ENCODE measurements at places on chromosomes 11 and 22.

DNA sequence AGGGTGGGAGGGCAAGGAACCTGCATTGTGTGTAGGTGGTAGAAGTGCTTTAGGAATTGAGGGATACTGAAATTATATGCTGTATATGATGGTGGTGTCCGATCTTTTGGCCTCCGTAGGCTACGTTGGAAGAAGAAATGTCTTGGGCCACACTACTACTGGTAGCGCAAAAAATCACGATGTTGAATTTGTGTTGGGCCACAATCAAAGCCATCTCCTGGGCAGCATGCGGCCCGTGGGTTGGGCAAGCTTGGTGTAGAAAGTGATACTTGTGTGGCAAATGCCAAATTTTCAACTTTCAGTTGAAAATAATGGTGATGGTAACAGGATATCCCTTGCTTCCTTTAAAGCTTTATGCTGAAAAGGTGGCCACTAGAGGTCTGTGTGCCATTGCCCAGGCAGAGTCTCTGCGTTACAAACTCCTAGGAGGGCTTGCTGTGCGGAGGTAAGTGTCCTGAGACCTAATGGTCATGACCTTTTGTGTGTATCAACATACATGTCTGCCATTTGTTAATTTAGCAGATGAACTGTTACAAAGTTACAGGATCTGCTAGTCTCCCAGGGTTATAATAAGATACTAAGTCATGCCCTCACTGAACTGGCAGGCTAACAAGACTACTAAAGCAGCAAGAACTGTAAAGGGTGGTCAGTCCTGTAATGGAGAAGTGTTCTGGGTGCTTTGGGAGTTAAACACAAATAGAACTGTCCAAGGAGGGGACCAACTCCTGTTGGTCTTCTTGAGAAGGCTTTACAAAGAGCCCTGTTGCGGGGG is 2.9 kb downstream of the RPS3 start:
- DNase-seq = no peak

GRCh38 chr11:50088231-50088630 is 55.6 kb downstream of the OR4C45 start:
- no peak for DNase-seq

GRCh38 chr11:68780829-68781228 is 29.5 kb upstream of the TESMIN start:
- DNase-seq = peak; percentile 35

DNA sequence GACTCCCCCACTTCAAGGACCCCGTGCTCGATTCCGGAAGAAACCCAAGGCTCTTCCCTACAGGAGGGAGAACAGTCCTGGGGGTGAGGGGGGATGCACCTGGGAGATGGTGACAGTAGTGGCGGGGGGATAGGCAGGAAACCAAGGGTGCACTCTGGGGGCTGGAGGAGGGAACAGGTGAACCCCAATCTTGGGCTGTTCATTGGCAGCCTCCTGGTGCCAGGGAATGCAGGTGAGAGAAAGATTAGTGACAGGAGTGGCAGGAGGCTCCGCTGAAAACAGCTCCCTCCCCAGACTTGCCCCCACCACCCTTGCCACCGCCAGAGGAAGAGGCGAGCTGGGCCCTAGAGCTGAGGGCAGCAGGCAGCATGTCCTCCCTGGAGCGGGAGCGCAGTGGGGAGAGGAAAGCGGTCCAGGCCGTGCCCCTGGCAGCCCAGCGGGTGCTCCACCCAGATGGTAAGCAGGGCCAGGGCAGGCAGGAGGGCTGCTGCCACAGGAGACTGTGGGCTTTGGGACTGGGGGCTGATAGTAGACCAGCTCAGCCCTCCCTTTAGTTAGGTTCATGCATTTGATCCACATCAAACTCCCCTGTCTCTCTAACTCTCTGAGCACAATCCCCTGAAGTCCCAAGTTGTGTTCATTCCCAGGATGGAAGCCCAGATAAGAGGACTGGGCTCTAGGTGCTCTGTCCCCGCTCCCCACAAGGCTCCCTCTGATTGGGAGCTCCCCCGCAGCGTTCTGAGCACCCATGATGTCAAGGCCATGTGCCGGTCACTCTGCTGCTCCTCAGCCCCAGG is 14.5 kb downstream of the ROBO3 start:
- DNase-seq = no peak

DNA sequence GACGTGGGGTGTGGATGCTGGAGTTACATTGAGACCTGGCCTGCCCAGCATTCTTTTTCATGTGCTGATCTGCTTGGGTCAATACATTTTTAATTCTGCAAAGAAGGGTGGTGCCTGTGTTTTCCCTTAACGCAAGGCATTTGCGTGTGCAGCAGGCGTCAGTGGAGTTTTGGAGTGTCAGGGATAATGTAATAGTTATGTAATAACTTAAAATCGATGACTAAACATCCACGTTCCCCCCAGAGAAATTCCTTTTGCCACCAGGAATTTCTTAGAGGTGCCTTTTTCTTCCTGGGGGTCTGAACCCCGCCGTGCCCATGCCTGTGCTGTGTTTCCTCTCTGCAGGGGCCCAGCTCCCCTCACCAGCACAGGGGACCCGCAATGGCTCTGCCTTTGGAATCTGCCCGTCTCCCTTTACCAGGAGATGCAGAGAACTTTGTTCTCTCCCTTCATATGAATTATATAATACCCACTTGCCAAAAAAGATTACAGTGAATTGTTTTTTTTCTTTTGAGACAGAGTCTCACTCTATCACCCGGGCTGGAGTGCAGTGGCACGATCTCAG is 62.6 kb downstream of the TBC1D22A start:
- no peak for DNase-seq

GRCh38 chr22:44259366-44260215 is 53.2 kb downstream of the SHISAL1 start:
- no peak for DNase-seq

DNA sequence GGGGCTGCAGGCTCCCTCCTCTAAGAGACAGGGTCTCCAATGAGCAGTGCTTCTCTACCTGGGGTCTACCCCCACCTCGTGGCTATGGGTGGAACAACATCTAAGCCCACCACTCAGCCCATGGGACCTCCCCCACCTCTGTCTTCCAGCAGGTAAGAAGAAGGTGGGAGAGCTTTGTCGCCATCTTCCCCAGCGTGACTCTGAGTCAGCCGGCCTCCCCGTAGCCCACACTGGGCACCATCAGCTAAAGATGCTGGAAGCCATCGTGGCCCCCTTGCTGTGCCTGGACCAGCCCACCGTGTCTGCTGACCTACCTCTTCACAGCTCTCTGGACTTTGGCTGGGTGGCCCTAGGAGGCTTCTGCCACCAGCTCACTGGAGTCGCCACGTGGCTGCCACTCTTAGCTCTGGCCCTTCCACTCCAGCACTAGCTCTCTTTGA is 944 bp downstream of the C11orf86 start:
- DNase-seq = peak; percentile 63

DNA sequence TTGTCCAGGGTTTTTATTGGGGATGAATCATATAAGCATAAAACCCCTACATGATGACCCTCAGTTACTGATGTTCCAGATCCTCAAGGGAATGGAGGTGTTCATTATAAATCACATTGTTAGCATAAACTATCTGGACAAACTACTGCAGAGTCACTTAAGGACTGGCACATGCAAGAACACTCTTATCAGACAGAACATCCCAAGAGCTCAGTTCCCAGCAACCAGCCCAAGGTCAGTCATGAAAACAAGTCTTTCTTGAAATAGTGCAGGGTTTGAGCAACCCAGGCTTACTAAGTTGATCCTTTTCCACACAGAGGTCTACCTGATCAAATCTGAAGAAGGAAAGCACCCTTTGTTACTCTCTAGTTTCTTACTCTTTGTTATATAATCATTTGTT is 13.5 kb upstream of the PTS start:
- DNase-seq = no peak

DNA sequence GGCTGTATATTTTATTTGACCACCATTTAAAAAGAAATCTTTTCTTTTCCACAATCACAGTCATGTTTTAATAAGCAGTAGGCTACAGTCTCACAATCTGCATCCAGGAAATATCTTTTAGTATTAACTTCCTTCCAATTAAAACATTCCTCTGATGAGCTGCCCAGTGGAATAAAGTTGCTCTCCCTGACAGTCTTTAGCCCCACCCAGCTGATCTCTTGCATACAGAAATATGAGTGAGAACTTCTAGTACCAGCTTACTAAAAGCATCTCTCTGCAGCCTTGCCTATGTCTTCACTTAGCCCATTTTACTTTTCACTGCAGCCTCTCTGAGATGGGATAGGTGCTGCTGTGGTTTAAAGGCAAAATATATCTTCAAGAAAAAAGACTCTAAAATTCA is 143.4 kb upstream of the ANO3 start:
- DNase-seq = no peak

GRCh38 chr22:21444701-21445436 is 22.3 kb upstream of the TMEM191C start:
- no peak for DNase-seq

GRCh38 chr11:84384731-84385130 is 1098.6 kb upstream of the CCDC90B start:
- peak; percentile 74 for DNase-seq

DNA sequence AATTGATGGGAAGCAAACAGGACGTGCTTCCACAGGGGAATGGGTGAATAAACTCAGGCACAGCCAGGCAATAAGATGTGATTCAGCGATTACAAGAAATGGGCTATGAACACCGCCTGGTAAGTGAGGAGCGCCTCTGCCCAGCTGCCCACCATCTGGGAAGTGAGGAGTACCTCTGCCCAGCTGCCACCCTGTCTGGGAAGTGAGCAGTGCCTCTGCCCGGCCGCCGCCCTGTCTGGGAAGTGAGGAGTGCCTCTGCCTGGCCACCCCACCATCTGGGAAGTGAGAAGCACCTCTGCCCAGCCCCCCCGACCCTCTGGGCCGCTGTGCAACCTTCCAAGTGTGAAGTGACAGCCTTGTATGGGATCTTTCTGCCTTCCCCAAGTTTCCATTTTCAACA is 73.2 kb upstream of the PRR5 start:
- DNase-seq = no peak

GRCh38 chr11:106464728-106465127 is 387.3 kb downstream of the AASDHPPT start:
- no peak for DNase-seq

DNA sequence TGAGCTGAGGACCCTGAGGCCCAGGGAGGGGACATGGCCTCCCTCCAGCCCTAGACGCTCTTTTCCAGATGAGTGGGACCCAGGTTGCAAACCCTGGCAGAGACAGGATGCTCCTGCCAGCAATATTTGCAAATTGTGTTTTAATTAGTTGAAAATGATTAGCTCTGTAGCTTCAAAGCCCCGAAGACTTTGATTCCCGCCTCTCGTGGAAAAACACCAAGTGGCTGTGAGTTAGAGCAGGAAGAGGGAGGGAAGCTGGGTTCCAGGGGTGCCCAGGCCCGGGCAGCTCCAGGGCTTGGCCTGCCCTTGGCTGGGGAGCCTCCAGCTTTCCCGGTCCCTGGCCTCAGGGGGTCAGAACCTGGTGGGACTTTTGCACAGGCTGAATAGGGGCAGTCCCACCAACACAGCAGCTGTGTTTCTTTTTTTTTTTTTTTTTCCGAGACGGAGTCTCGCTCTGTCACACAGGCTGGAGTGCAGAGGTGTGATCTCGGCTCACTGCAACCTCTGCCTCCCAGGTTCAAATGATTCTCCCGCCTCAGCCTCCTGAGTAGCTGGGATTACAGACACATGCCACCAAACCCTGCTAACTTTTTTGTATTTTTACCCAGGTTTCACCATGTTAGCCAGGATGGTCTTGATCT is 101.6 kb upstream of the RTL6 start:
- DNase-seq = no peak

GRCh38 chr11:93646399-93646798 is 15.1 kb upstream of the CEP295 start:
- no peak for DNase-seq

GRCh38 chr11:119978696-119979095 is 159.2 kb downstream of the TRIM29 start:
- DNase-seq = no peak

GRCh38 chr11:94809251-94809650 is 41.1 kb downstream of the AMOTL1 start:
- no peak for DNase-seq

DNA sequence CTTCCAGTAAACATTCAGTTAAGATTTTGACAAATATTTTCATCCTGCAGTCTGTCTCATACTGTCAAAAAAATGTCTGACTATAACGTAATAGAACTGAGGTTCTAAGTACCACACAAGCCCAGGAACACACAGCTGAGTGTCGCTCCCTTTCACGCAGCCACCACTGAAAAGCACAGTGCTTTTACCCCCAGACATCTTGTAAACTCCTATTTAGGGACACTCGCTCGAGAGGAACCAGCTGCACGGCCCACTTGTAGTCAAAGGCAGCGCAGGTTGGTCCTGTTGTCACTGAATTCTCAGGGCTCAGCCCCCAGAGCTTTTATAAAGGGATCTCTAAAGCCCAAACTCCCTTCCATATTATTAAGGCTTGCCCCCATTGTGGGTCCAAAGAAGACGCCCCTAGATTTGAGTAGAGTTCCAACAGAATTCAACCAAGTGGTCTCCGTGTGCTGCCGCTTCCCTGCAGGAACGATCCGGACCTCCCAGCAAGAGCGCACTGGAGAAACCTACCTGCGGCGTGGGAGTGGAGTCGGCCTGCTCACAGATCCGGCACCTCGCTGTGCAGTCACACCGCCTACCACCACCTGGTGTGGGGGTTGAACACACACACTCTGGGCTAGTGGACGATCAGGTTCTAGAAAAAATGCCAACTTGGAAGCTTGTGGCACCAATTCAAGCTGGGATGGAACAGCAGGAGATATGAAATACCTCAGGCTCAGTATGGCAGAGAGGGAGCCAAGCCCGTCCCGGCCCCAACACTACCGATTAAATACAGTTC is 23.4 kb downstream of the ASPHD2 start:
- DNase-seq = no peak

DNA sequence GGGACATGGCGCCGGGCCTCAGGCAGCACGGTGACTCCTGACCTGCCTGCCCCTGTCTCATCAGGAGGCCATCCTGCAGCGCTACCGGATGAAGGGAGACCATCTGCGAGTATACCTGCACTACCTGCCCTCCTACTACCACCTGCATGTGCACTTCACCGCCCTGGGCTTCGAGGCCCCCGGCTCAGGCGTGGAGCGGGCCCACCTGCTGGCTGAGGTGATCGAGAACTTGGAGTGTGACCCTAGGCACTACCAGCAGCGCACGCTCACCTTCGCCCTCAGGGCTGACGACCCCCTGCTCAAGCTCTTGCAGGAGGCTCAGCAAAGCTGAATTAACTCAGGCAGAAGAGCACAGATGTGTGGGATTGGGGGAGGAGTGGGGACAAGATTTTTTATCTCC is 10.2 kb upstream of the ST3GAL4 start:
- no peak for DNase-seq

DNA sequence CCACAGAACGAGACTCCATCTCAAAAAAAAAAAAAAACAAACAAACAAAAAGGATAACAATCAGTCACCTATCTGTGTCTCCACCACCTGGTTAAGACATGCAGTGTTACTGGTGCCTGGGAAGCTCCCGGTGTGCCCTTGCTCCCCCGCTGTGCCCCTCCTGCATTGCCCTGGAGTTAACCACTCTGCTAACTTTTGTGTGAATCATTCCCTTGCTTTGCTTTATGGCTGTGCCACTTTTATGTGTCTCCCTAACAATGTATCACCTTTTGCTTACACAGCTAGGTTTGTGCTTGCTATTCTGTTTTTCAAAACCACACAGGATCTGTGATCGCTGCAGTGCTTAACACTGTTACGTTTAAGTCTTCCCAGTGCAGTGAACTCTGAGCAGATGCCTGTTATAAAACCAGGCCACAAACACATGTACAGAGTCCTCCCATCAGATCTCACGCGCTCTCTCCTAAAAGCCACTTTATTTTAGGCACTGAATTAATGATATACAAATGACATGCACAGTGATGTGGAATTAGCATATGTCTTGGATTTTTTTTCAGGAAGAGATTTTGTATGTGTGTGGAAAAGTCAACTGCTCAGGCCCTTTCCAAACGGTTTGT is 69.9 kb downstream of the BUD13 start:
- no peak for DNase-seq

- DNase-seq = no peak
These were observed 122.5 kb upstream of the ZC3H12C start for GRCh38 chr11:109970516-109971183.
